HT-29 (cell line): ENCODE measurements at places on chromosomes 7 and 10. TPM values are rescaled to one million over a fixed set of nuclear protein-coding genes. Genes with fewer than 3 reads are reported as not detected.

- DNase-seq, result no peak
These were observed 33.2 kb downstream of the BNIP3 start for GRCh38 chr10:131948501-131948900.

GRCh38 chr7:122726881-122727280 is 24.2 kb upstream of the RNF148 start:
- no peak for DNase-seq

DNA sequence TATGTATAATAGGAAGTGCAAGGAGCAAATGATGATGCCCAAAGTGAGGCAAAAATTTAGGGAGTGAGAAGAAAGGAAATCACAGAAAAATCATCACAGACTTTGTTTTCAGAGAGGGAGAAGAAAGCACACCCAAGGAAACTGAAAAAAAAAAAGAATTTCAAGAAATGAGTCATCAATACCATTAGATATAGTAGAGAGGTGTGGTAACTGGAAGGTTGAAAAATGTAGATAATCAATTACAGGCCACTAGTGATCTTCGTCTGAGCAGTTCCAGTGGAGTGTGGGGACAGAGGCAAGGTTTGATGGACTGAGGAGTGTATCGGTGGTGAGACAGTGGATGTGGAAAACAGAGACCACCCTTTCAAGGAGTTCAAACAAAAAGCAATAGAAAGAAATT is 31.7 kb downstream of the ASB4 start:
- DNase-seq, result no peak

DNA sequence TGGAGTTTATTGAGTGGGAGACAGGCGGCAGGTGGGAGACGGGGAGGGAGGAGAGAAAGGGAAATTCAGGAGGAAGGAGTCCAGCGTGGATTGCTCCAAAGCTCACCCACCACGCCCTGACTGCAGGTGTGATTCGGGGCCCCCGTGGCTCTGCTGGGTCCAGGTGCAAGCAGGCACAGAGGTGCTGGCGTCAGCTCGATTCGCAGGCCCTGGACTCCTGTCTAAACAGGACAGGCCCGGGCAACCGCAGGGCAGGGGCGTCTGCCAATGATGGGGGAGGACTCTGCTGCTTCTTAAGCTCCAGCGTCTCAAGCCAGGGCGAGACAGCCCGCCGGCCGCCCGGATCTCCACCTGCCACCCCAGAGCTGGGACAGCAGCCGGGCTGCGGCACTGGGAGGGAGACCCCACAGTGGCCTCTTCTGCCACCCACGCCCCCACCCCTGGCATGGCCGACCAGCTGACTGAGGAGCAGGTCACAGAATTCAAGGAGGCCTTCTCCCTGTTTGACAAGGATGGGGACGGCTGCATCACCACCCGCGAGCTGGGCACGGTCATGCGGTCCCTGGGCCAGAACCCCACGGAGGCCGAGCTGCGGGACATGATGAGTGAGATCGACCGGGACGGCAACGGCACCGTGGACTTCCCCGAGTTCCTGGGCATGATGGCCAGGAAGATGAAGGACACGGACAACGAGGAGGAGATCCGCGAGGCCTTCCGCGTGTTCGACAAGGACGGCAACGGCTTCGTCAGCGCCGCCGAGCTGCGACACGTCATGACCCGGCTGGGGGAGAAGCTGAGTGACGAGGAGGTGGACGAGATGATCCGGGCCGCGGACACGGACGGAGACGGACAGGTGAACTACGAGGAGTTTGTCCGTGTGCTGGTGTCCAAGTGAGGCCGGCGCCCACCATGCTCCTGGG is at the start of gene CALML3:
CALML3 (plus strand) TSS at position 321 of the 920 bp plus-strand sequence; CDS start at position 446, 125 bp downstream.
- no peak for DNase-seq

GRCh38 chr7:133082390-133082766 is 488 bp upstream of the CHCHD3 start:
- DNase-seq, result no peak

DNA sequence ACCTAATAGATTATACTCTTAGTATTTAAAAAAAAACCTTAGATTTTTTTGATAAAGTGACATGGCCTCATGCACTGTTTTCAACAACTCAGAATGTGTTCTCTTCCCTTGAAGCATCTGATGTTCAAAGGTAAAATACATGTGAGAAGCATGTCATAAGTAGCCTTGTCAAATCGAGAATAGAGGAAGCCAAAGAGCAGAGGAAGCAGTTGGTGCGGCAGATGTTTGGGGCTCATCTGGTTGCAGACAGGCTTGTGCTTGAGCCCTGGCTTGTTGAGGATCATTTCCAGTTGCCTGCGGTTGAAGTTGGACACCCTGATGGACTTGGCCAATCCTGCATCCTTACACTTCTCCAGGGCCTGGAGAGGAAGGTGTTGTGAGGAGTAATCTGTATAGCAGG is 59.2 kb downstream of the AKR1E2 start:
- no peak for DNase-seq

The CADPS2 gene
- 1.6 and 1.7 TPM in 2 replicates for total RNA-seq

The ANXA8 gene
- total RNA-seq, result not detected in 2 replicates
